Mesangial cell (primary cell): ENCODE measurements at places on chromosomes 1 and 21. TPM values are rescaled to one million over a fixed set of nuclear protein-coding genes. Genes with fewer than 3 reads are reported as not detected.

Gene MIA3
- total RNA-seq, result 20.2 and 32.1 TPM in 2 replicates

Gene FCER1G
- 1.3 TPM in 1 of 2 replicates, not detected in the other for total RNA-seq

Gene TSSK3
- total RNA-seq, result 0.16 and 1.3 TPM in 2 replicates

Gene DAP3
- 141 and 159 TPM in 2 replicates for total RNA-seq
